ENCODE measurements at places on chromosomes 7 and 10.

DNA sequence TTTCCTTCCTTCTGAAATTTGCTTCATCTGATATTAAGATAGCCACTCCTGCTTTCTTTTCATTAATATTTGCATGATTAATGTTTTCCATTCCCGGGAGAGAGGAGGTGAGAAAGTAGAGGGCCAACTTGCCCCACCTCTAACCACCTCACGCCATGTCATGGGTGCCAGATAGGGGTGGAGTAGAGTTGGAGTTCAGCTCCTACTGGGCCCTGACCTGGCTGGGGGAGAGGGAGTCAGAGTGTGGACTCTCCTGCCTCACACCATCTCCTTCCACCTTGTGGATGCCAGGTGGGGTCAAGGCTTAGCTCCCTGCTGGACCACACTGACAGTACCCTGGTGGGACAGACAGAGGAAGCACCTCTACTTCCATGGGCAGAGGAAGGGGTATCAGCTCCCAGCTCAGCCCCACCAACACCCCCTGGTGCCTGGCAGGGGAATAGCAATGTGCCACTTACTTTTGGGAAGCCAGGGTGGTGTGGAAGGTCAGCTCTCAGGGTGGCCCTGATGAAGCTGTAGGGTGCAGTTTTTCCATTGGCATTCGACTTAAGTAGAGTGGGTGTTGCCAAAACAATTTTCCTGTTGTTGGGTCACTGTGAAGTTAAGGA, 28.0 kb downstream of the CHST12 start:
- H3K4me3 ChIP-seq = no peak overlapping the region
- DNase-seq = peak; percentile 59
- H3K36me3 ChIP-seq = peaks cover 13% of the 10 kb centered on the region
- peaks cover 6% of the 10 kb centered on the region for H3K4me1 ChIP-seq
- H3K27me3 ChIP-seq = no peaks in the 10 kb centered on the region
- no peak overlapping the region for H3K27ac ChIP-seq

GRCh38 chr10:80896959-80897358, 359.3 kb downstream of the SH2D4B start:
- no peak for DNase-seq
- no peak overlapping the region for H3K27ac ChIP-seq
- H3K4me1 ChIP-seq = no peaks in the 10 kb centered on the region
- H3K36me3 ChIP-seq = no peaks in the 10 kb centered on the region
- peaks cover 1% of the 10 kb centered on the region for H3K27me3 ChIP-seq

DNA sequence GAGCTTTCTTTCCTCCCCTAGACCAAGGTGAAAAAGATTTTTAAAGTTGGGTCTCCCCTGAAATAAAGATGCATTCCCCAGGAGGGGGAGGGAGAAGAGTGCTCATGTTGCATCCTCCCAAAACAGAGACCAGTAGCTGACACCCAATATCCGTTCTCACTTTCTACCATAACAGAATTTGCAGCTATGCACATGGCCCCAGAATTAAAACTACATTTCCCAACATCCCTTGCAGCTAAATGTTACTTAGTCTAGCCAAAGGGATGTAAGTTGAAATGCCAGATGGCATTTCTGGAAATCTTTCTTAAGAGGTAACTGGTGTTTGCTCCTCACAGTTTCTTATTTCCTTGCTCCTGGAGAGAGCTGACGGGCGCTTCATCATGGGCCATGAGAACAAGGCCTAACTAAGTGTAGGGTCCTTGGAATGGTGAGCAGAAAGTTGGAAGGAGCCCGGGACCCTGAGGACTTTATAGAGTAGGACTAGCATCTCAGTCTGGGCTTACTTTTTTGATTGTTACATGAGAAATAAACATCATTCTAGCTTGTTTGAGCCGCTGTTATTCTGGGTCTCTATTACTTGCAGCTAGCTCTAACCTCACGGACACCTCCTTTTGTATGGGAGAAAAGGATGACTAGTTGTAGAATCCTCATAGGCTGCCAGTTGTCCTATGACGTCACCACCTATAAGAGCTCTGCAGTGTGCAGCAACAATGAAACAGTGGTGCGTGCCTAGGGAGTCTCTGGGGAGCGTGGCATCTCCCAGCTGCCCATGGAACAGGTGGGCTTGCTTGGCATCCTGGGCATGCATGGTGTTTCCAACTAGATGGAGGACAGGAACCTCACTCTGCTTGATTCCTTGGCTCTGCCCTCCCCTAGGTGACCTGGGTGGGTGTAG, 46.1 kb upstream of the EXOC6 start:
- H3K27ac ChIP-seq = no peak overlapping the region
- no peak for DNase-seq
- H3K4me3 ChIP-seq = no peak overlapping the region
- no peaks in the 10 kb centered on the region for H3K4me1 ChIP-seq

GRCh38 chr10:112159469-112159868, 24.1 kb downstream of the GPAM start:
- H3K27me3 ChIP-seq = no peaks in the 10 kb centered on the region
- no peak overlapping the region for H3K4me3 ChIP-seq
- DNase-seq = no peak
- no peaks in the 10 kb centered on the region for H3K4me1 ChIP-seq

GRCh38 chr10:96261930-96262329, 9.4 kb downstream of the BLNK start:
- no peaks in the 10 kb centered on the region for H3K36me3 ChIP-seq
- H3K27ac ChIP-seq = no peak overlapping the region

DNA sequence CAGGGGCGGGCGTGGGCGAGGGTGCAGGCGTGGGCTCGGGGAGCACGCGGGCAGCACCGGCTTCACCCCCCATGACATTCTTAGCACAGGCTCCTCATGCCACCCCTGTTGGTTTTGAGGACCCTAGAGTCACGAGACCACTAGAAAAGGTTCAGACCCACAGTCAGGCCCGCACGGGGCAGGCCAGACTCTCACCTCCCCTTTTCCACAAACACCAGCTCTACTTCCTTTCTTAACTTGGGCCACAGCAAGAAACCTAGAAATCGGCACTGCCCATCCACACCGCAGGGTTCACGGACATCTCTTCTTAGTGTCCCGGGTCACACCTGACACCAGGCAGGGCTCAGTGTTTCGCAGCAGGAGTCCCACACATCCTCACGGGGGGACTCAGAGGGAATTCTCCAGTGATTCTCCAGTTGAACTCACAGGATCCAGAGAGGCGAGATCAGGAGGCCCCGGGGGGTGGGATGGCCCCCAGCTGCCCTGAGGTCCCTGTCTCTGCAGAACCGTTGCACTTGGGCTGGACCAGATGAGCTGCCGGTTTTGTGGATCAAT, 52.0 kb downstream of the JAKMIP3 start:
- H3K36me3 ChIP-seq = no peaks in the 10 kb centered on the region
- no peaks in the 10 kb centered on the region for H3K4me1 ChIP-seq
- DNase-seq = no peak

DNA sequence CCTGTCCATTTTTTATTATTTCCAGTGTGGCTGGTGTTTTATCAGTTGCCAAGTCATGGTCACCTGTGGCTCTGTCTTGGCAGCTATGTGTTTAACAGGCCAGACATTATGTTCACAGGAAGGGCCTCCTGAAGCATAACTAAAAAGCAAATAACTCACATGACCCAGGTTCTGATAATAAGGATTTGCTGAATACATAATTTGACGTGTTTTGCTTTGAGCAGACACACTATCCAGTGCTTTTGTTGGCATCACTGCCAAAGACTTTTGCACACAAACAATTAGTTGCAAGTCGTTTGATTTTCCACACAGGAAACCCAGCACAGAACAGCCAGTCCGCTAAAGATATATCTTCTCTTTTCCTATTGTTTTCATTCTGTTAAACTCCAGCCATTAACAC, 173.6 kb downstream of the ARL4A start:
- H3K27me3 ChIP-seq = peaks cover 2% of the 10 kb centered on the region
- no peak for DNase-seq
- H3K4me1 ChIP-seq = no peaks in the 10 kb centered on the region
- no peak overlapping the region for H3K27ac ChIP-seq
- no peak overlapping the region for H3K4me3 ChIP-seq

GRCh38 chr10:810351-810846, 120.9 kb upstream of the DIP2C start:
- no peak overlapping the region for H3K4me3 ChIP-seq
- H3K4me1 ChIP-seq = no peaks in the 10 kb centered on the region
- no peak for DNase-seq
- H3K27me3 ChIP-seq = no peaks in the 10 kb centered on the region

GRCh38 chr7:52639981-52640380, 395.5 kb upstream of the POM121L12 start:
- no peak overlapping the region for H3K4me3 ChIP-seq
- no peaks in the 10 kb centered on the region for H3K4me1 ChIP-seq
- H3K27me3 ChIP-seq = no peaks in the 10 kb centered on the region
- no peak overlapping the region for H3K27ac ChIP-seq
- no peak for DNase-seq

DNA sequence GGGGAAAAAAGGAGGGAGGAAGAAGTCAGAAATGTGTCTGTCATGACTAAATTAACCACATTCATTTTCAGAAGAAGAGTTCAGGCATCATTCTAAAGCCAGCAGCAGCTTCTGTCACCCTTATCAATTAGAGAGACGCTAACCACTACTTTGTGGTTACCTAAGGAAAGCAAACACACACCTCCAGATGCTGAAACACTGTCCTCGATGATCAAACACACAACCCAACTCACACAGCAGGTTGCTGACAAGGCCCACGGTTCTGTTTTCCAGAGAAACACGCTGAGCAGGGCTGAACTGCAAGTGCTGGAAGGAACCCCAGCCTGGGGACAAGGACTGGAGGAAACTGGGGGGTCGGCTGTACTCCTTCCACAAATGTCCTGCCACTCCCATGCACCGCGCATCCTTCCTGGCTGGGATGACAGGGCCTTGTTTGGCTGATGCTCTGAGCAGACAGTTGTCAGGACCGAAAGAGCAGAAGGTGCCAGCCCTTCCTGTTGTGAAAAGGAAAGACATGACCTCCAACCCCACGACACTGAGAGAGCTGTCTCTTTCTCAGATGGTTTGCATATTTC, 36.6 kb downstream of the PRKCQ start:
- H3K27ac ChIP-seq = peak overlapping the region; percentile 96
- H3K4me3 ChIP-seq = peak overlapping the region; percentile 86
- H3K36me3 ChIP-seq = peaks cover 17% of the 10 kb centered on the region

GRCh38 chr10:966466-967235, 21.6 kb upstream of the GTPBP4 start:
- H3K27ac ChIP-seq = no peak overlapping the region
- H3K4me3 ChIP-seq = no peak overlapping the region
- H3K4me1 ChIP-seq = peaks cover 6% of the 10 kb centered on the region
- H3K27me3 ChIP-seq = peaks cover 18% of the 10 kb centered on the region

- peaks cover 1% of the 10 kb centered on the region for H3K36me3 ChIP-seq
- DNase-seq = no peak
- no peaks in the 10 kb centered on the region for H3K4me1 ChIP-seq
- H3K27me3 ChIP-seq = no peaks in the 10 kb centered on the region
Measured at GRCh38 chr10:67022099-67022498, 96.3 kb downstream of the LRRTM3 start.

DNA sequence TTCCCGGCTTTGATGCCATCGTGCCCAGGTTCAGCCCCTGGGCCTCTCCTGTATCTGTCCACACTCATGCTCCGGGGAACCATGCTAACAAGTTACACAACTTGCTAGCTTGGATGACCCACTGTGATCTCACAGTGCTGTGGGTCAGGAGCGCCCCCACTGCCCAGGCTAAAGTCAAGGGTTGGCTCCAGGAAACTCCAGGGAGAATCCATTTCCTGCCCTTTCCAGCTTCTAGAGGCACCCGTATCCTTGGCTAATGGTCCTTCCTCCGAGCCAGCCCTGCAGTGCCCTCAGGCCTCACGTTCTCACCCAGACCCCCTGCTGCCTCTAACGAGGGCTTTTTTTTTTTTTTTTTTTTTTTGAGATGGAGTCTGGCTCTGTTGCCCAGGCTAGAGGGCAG, 19.5 kb downstream of the AMZ1 start:
- peaks cover 9% of the 10 kb centered on the region for H3K27me3 ChIP-seq
- no peak for DNase-seq
- H3K4me3 ChIP-seq = no peak overlapping the region
- H3K27ac ChIP-seq = no peak overlapping the region
- H3K36me3 ChIP-seq = no peaks in the 10 kb centered on the region

DNA sequence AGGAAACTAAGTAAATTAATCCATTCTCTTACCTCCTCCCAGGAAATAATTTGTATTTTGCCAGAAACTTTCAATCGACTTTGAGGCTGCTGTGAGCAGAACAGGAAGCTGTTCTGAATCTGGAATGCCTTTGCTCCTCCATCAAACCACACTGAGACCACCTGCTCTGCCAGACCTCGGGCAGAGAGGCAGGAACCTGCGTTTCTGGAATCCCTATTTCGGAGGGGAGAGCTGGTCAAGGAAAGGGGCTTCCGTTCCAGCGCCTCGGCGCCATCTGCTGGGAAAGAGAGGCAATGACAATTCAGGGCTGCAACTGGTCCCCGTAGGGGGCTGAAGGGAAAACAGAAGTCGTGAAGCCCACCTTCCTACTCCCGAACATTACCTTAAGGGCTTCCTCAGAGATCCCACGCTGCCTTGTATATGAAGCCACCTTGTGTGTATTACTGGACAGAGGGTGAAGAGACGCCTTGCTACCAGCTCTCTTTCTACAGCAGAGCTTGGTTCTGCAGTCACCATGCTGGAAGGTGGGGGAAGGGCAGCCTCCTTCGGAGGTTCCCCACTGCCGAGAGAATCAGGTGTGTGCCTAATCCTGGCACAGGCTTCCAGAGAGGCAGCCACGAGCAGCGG, 31.2 kb downstream of the ZNF467 start:
- DNase-seq = peak; percentile 71
- H3K4me1 ChIP-seq = peaks cover 10% of the 10 kb centered on the region
- no peak overlapping the region for H3K27ac ChIP-seq
- H3K27me3 ChIP-seq = peaks cover 45% of the 10 kb centered on the region
- no peaks in the 10 kb centered on the region for H3K36me3 ChIP-seq

GRCh38 chr7:123210986-123211385, 11.2 kb upstream of the SLC13A1 start:
- no peak overlapping the region for H3K4me3 ChIP-seq
- no peaks in the 10 kb centered on the region for H3K27me3 ChIP-seq
- H3K27ac ChIP-seq = no peak overlapping the region
- no peak for DNase-seq
- H3K36me3 ChIP-seq = no peaks in the 10 kb centered on the region
- H3K4me1 ChIP-seq = no peaks in the 10 kb centered on the region

DNA sequence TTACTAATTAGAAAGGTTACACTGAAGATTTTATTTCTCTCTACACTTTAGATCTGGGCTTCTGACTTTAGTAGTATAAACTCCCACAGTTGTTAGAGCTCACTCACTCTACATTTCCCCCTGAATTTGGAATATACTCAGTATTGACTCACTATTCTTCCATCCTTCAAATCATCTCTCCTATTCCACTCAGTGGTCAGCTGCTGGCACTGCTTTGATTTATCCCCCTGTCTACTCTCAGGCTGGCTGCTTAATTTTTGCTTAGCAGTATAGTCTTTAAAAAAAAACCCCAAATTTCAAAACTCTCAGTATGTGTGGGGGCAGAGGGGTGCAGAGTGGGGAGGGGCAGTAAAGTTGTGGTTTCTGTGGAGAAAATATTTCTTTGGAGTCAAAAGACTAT, 68.9 kb downstream of the CDK6 start:
- H3K27ac ChIP-seq = peak overlapping the region; percentile 91
- no peaks in the 10 kb centered on the region for H3K27me3 ChIP-seq
- DNase-seq = no peak

- H3K36me3 ChIP-seq = peaks cover 21% of the 10 kb centered on the region
- H3K4me1 ChIP-seq = peaks cover 45% of the 10 kb centered on the region
- DNase-seq = no peak
Measured at GRCh38 chr10:63264617-63265221, 131.6 kb downstream of the NRBF2 start.

- no peaks in the 10 kb centered on the region for H3K4me1 ChIP-seq
- no peak for DNase-seq
- no peaks in the 10 kb centered on the region for H3K36me3 ChIP-seq
- peaks cover 7% of the 10 kb centered on the region for H3K27me3 ChIP-seq
- no peak overlapping the region for H3K4me3 ChIP-seq
Measured at GRCh38 chr7:24328050-24328449, 44.1 kb downstream of the NPY start.

Measured in activated naive CD8-positive, alpha-beta T cell treated with anti-CD3 and anti-CD28 coated beads, Interleukin-2, amount 50 U/mL, for 24 hours (primary cell).